ENCODE measurements at places on chromosomes 7 and 10.

DNA sequence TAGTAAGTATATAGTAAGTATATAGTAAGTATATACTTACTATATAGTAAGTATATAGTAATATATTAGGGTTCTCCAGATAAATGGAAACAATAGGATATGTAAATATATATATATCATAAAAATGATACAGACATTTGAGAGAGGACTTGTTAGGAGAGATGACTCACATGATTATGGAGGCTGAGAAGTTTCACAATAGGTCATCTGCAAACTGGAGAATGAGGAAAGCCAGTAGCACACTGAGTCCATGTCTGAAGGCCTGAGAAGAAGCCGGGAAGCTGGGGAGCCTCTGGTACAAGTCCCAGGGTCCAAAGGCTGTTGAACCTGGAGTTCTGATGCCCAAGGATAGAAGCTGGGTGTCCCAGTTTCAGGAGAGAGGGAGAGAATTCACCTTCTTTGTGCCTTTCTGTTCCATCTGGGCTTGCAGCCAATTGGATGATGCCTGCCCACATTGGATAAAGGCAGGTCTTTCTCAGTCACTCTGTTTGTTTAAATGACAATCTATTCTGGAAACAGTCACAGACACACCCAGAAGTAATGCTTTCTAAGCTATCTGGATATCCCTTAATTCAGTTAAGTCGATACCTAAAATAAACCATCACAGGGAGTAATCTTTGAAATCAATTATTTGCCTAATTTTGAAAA, 205.5 kb upstream of the CDC14C start:
- no peak for DNase-seq

- no peak for DNase-seq
Observed at GRCh38 chr7:12716134-12716681, 28.8 kb downstream of the ARL4A start.

- no peak for DNase-seq
Observed at GRCh38 chr10:59817773-59818172, 64.5 kb upstream of the MRLN start.

DNA sequence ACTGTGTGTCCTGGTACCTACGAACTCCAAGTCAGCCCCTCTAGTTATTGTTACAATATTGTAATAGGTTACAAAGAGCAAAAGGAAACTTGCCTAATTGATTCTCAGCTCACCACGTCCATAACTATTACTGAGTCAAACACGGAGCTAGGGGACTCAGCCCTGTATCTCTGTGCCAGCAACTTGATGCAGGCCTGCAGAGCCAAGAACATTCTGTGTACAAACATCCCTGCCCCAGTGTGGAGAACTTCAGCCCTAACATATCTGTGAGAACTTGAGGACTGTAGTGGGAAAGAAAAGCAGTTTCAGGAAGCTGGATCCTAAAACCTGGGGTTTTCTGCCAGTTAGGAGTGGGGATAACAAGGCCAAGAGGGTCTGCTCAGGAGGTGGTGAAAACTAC, 114.9 kb upstream of the PRSS58 start:
- no peak for DNase-seq

GRCh38 chr10:84996580-84996979, 668.2 kb downstream of the CCSER2 start:
- no peak for DNase-seq

DNA sequence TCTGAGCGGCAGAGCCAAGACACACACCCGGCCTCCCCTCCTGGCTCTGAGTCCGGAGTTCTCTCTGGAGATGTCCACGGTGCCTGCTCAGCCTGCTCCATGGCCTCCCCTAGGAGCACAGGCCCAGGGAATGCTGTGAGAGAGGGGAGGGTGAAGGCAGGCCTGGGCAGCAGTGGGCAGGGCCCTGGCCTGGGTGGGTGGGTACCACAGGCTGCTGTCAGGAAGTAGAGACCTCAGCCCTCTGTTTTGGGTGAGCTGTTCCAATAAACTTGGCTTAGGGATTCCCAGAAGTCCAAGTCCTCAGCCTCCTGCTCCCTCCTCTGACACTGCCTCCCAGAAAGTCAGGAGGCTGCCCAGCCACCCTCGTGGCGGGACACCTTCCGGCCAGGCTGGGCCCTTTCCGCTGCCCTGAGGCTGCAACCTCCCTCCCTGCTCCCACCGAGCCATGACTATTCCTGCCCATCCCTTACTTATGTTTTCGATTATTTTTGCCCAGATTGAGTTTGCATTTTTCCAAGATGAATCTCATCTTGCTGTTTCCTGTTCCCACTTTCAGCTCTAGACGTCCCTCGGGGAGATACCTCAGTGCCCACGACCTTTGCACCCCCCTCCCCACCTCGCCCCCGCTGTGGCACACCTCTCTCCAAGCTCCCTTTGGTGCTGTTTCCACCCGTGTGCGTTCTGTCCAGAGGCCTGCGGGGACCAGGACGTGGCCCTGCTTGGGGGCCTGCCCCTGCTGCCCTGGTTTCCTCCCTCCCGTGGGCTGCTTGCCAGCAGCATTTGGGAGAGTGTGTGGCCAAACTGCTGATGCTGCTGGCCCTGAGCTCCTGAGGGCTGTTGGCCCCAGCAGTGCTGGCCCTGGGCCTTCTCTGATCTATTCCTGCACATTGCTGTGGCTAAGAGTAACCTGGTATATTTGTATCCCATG, 5.8 kb upstream of the POLM start:
- no peak for DNase-seq

GRCh38 chr7:37670436-37670835, 13.1 kb upstream of the GPR141 start:
- DNase-seq: no peak

DNA sequence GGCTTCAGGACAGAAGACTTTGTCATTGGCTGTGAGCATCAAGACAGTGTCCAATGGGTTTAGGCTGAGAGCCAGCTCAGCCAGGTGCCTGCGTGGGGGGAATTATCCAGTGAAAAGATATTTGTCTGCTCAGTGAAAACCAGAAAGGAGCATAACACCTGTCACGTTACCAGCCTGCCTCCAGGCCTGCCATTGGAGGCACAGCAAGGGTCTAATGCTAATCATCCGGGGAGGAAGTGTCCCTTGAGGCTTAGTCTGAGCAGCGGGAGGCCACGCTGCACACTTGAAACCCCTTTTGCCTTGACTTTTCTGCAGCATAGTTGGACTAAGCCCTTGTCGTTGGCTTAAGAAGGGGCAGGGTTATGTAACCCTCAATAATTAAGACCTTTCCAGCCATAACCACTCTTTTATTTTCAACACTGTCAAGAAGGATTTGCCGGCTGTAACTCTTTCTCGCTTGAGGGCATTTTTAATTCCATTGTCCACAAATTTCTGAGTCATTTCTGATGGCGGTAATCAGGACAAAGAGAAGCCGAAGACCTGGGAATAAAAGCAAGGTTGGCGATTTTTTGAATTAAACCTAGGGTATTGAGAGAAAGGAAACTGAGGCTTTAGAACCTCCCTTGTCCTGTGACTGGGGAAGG, 639.6 kb upstream of the FOXK1 start:
- DNase-seq: no peak

- no peak for DNase-seq
Observed at GRCh38 chr10:114577133-114577532, 80.9 kb downstream of the ABLIM1 start.

DNA sequence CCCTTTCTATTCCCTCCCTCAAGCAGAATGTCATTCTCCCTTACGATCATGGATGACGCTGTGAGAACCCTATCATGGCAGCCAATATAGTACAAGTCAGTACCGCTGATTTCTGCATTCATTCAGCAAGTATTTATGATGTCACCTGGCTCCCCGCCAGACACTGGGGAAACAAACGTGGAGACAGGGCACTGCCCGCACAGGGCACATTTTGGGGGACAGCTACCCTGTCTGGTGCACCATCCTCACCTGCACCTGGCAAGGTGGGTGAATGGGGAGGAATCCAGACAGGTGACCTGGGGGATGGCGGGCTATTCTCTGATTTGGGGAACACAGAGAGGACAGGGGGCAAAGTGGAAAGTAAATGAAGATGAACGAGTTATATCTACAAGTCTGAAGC, 28.4 kb downstream of the MKI67 start:
- no peak for DNase-seq

GRCh38 chr10:103466734-103467133, 8.0 kb upstream of the CALHM1 start:
- DNase-seq: no peak
